ENCODE measurements at places on chromosomes 6 and 20.

GRCh38 chr6:142334294-142334693, 32.5 kb downstream of the ADGRG6 start:
- no peak for DNase-seq

DNA sequence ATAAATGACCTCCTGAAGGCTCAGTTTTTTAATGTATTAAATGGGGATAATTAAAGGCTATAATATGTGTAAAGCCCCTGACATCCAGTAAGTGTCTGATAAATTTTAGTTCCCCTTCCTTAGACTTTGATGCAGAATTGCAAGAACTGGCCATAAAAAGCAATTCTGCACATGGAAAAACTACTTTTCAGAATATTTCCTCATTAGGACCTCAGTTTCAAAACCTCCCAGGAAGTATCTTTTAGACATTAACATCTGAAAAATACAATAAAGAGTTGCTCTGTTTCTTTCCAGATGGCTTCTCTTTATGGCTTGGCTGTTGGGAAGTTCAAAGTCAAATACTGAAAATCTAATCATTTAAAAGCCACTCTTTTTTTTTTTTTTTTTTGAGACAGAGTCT, 106.3 kb upstream of the ZNF217 start:
- DNase-seq: no peak

GRCh38 chr20:54090230-54091119, 20.1 kb upstream of the BCAS1 start:
- no peak for DNase-seq

GRCh38 chr20:62635852-62636251, 6.5 kb upstream of the SLCO4A1 start:
- no peak for DNase-seq

DNA sequence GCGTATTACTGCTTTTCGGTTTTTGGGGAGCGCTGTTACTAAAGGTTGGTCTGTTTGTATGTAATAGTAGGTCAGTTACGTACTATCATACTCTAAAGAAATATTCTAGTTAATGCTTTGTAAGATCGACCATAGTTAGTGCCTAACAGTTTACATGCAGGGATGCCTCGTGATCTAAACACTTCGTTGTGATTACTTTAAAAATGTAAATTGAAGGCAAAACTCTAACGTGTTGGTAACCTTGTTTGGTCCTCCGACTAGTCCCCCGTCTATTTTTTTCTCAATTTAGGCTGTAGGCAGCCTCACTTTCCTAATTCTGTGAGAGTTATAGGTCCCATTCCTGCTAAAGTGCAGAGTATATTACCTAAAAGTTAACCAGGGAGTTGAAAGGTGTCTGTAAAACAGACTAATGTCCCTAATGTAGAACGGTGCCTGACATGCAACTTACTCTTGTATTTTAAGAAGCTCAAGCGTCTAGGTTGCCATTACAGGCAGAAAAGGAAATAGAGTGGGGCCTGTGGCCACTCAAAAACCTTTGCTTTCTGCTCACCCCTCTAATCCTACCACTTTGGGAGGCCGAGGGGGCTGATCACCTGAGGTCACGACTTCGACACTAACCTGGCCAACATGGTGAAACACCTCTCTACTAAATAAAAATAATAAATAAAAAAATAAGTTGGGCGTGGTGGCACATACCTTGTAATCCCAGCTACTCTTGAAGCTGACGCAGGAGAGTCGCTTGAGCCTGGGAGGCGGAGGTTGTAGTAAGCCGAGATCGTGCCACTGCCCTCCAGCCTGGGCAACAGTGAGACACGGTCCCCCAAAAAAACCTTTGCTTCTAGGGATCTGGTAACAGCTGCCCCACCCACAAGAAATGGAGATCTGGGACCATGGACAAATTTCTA, 37.8 kb downstream of the HFE start:
- peak; percentile 25 for DNase-seq

DNA sequence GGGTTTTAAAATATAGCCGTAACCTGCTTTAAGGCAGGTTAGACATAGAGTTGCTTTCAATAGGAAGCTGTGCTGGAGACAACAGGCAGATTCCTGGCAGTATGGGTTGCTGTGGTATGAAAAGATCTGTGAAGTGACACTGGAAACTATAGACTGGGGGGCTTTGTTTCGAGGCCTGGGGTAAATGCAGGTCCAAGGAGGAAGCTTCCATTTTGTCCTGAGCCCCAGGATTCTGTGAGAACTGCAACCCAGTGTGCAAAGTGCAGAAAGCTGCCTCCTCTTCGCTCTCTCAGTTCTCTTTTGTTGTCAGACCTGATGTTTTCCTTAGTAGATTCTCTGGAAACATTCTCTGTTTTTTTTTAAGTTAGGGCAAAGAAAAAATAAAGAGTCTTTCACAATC, 86.9 kb downstream of the LYRM4 start:
- DNase-seq: no peak

- no peak for DNase-seq
These were observed 701.7 kb upstream of the CITED2 start for GRCh38 chr6:140076105-140076504.

- DNase-seq: no peak
These were observed 30.1 kb downstream of the ARFGEF2 start for GRCh38 chr20:48951646-48952045.

DNA sequence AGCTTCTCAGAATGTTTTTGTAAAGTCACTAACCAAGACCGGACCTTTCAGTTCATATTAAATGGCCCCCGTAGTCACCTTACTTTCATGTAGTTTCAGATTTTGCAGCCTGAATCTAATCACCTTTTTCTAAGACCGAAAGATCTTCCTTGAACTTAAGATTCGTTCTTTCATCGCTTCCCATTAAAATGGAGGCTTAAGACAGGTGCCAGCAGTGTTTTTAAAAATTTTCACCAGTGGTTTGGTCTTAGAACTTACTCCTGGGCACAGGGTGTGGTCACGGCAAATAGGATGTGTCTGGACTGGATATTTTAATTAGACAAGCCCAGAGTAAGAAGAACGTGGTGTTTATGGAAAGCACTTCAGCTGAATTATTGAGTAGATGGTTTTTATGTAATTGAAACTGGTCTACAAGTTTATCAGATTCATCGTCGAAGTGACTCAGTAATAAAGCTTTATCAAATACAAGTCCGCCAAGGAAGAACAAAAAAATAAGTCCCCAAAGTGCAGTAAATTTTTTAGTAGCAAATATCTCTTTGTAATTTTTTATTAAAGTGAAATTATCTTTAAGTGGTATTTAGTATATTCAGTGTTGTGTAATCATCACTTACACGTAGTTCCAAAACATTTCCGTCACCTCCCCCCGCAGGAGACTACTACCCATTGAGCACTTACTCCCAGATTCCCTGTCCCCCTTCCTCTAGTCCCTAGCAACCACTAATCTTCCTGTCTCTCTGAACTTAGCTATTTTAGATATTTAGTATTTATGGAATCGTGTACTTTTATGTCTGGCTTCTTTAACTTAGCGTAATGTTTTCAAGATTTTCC, 868 bp downstream of the SRSF3 start:
- DNase-seq: peak; percentile 39

GRCh38 chr6:144576871-144577270, 291.7 kb downstream of the UTRN start:
- no peak for DNase-seq

DNA sequence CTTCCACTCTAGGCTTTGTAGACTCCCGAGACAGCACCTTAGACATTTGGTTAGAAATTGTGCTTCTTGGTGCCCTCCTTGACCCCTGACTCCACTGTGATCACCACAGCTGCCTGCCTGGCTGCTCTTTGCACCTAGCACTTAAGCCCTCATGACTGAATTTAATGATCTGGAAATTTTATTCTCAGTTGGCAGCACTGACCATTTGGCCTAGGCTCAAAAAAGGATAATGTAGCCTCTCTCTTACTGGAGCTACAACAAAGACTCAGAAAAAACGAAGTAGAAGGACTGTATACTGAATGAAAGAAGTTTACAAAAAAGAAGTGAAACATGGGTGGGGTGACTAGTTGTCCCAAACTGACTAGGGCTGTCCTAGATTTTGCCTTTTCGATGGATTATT, 11.3 kb upstream of the ABRACL start:
- no peak for DNase-seq

- no peak for DNase-seq
These were observed 31.5 kb downstream of the METTL24 start for GRCh38 chr6:110326609-110327008.

GRCh38 chr6:143123081-143123480, 62.4 kb downstream of the AIG1 start:
- DNase-seq: no peak

GRCh38 chr6:4030669-4031068, 48.3 kb downstream of the FAM217A start:
- DNase-seq: no peak

GRCh38 chr20:7015257-7015656, 247.8 kb downstream of the BMP2 start:
- DNase-seq: no peak

- DNase-seq: no peak
These were observed 29.5 kb downstream of the ZNF334 start for GRCh38 chr20:46483879-46484278.

GRCh38 chr6:167679790-167680604, 146.7 kb upstream of the AFDN start:
- no peak for DNase-seq

- DNase-seq: peak; percentile 10
These were observed 540 bp upstream of the RBM24 start for GRCh38 chr6:17280552-17281090.

- DNase-seq: no peak
These were observed 275.1 kb upstream of the PRDM1 start for GRCh38 chr6:105810922-105811482.

DNA sequence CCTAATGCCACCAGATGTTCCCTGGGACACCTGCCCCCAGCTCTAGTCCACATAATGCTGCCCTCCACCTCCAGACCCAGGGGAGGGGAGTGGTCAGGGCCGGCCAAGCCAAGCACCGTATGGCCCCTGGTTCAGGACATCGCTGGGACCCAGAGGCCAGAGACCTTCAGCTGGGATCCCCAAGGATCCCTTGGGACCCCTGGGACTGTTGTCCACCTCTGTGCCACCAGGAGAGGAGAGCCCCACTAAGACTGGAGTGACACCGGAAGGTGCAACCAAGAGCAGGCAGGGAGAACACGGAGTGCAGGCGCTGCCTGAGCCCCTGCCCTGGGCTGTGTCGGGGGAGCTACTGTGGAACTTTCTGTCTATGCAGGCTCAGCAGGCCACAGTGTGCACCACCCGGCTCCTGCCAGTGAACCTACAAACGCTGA, 43.6 kb downstream of the CTCFL start:
- no peak for DNase-seq

GRCh38 chr20:34815636-34816035, 9.8 kb downstream of the NCOA6 start:
- no peak for DNase-seq

GRCh38 chr6:33298773-33299236, at the start of gene RGL2:
Gene RGL2, minus strand, starts transcription at chr6:33298942. Its CDS starts 332 bp downstream, at chr6:33298610.
- peak; percentile 63 for DNase-seq

- peak; percentile 64 for DNase-seq
These were observed 7.0 kb downstream of the DYNLRB1 start for GRCh38 chr20:34522969-34523871.

DNA sequence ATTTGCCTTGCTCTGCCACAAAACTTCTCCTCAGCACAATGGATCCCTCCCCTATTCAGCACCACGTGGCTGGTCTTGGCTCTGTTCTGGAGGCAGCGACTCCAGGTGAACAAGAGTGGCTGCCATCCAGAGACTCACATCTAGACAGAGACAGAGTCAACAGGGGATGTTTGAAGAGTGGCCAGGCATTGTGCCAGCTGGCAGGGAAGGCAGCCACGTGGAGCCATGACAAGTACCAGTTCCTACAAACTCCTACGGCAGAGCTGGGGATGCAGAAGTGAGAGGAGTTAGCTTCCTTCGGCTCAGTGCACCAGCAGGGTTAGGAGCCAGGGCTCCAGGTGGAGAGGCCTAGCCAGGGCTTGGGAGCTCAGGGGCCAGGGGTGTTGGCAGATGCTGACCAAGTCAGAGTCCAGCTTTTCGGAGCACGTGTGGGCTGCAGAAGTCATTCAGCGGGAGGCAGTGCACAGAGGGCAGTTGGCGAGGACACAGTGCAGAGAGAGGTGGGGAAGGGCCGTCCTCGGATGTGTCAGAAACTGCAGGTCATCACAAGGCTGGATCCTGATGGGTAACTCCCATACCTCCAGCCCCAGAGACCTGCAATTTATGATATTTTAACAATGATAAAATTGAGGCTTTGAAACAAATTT, 171.7 kb upstream of the PDE10A start:
- no peak for DNase-seq

GRCh38 chr6:1587546-1587945, 22.2 kb upstream of the FOXC1 start:
- DNase-seq: no peak

- DNase-seq: no peak
These were observed 44.5 kb downstream of the MYLIP start for GRCh38 chr6:16173167-16173940.

Data from stimulated activated CD4-positive, alpha-beta T cell treated with anti-CD3 and anti-CD28 coated beads, Interleukin-2, amount 100 ng/mL, for 24 hours (primary cell).